Aorta (tissue), 5 donors: ENCODE measurements at places on chromosomes 2 and 18. TPM values are rescaled to one million over a fixed set of nuclear protein-coding genes. Genes with fewer than 3 reads are reported as not detected.

Gene ANKRD62
- not detected for total RNA-seq

Gene PROC
- total RNA-seq, result 0.58 TPM

Gene REG1B
- 3.8 TPM for total RNA-seq

Gene ARHGAP15
- 26.2 TPM for total RNA-seq

Gene NOSTRIN
- total RNA-seq, result 46.4 TPM

- no peaks in the 10 kb centered on the region for H3K36me3 ChIP-seq
- no peak overlapping the region for H3K27ac ChIP-seq
- DNase-seq, result no peak
- H3K4me1 ChIP-seq, result no peaks in the 10 kb centered on the region
- no peak overlapping the region for H3K4me3 ChIP-seq
- no peaks in the 10 kb centered on the region for H3K27me3 ChIP-seq
These were observed 175.9 kb upstream of the ETAA1 start for GRCh38 chr2:67221266-67221665.

DNA sequence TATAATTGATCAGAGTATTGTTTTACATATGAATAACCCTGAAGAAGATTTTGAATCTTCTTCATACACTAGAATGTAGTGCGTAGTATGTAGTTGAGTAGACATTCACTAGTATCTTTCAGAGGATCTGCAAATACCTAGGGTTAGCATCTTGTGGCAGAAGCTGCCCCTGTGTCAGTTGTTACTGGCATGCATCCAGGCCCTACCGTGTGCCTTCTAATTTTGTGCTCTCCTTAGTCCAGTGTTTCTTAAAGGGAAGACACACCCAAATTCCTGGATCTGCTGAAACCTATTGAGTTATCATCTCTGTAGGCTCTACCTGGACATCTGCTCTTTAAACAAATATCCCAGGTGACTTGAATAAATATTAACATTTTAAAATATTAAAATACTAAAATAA, 99.7 kb upstream of the SERTAD2 start:
- H3K27ac ChIP-seq, result no peak overlapping the region
- H3K4me3 ChIP-seq, result no peak overlapping the region
- no peaks in the 10 kb centered on the region for H3K36me3 ChIP-seq
- H3K27me3 ChIP-seq, result no peaks in the 10 kb centered on the region
- no peak for DNase-seq

- DNase-seq, result no peak
- no peak overlapping the region for H3K4me3 ChIP-seq
- no peak overlapping the region for H3K27ac ChIP-seq
- H3K27me3 ChIP-seq, result no peaks in the 10 kb centered on the region
- H3K4me1 ChIP-seq, result no peaks in the 10 kb centered on the region
These were observed 2.3 kb downstream of the MBOAT2 start for GRCh38 chr2:9001229-9001628.

GRCh38 chr2:106205488-106205887, 11.4 kb upstream of the UXS1 start:
- H3K4me1 ChIP-seq, result no peaks in the 10 kb centered on the region
- H3K27me3 ChIP-seq, result no peaks in the 10 kb centered on the region
- peaks cover 2% of the 10 kb centered on the region for H3K36me3 ChIP-seq
- H3K27ac ChIP-seq, result no peak overlapping the region

GRCh38 chr2:41711736-41712135, 336.1 kb upstream of the PKDCC start:
- no peak overlapping the region for H3K4me3 ChIP-seq
- H3K36me3 ChIP-seq, result no peaks in the 10 kb centered on the region
- no peak for DNase-seq
- H3K27me3 ChIP-seq, result no peaks in the 10 kb centered on the region

- H3K27me3 ChIP-seq, result no peaks in the 10 kb centered on the region
- no peak overlapping the region for H3K4me3 ChIP-seq
- H3K4me1 ChIP-seq, result no peaks in the 10 kb centered on the region
- no peaks in the 10 kb centered on the region for H3K36me3 ChIP-seq
- H3K27ac ChIP-seq, result no peak overlapping the region
- no peak for DNase-seq
These were observed 9.8 kb upstream of the NCK2 start for GRCh38 chr2:105734762-105735538.

DNA sequence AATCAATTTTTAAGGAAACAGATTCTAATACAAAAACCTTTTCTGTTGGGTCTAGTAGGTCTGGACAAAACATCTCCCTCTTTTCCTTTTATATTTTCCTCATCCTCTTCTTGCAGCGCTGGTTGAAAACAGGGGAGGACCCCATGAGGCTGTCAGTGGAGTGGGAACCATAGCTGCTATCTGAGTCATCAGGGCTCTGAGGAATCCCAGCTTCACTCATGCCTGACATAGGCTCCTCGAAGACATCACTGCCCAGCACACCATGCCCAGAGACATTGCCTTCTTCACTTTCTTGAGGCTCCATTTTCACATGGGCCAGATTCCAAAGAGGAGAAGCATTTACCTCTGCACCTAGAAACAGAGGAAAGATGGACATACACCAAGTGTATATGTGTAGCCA, 10.0 kb downstream of the SUPT7L start:
- peaks cover 19% of the 10 kb centered on the region for H3K36me3 ChIP-seq
- no peak overlapping the region for H3K4me3 ChIP-seq
- no peaks in the 10 kb centered on the region for H3K4me1 ChIP-seq
- H3K27ac ChIP-seq, result no peak overlapping the region

GRCh38 chr2:98476192-98476868, 31.7 kb downstream of the INPP4A start:
- no peak overlapping the region for H3K27ac ChIP-seq
- no peak overlapping the region for H3K4me3 ChIP-seq
- H3K36me3 ChIP-seq, result no peaks in the 10 kb centered on the region
- DNase-seq, result no peak

- no peak for DNase-seq
- H3K36me3 ChIP-seq, result no peaks in the 10 kb centered on the region
- peaks cover 3% of the 10 kb centered on the region for H3K4me1 ChIP-seq
- no peaks in the 10 kb centered on the region for H3K27me3 ChIP-seq
These were observed 235.0 kb upstream of the NT5C1B start for GRCh38 chr2:18824325-18824790.
